Inflammatory macrophage treated with lipopolysaccharide for 1 hour (primary cell): ENCODE measurements at places on chromosomes 12 and 14.

DNA sequence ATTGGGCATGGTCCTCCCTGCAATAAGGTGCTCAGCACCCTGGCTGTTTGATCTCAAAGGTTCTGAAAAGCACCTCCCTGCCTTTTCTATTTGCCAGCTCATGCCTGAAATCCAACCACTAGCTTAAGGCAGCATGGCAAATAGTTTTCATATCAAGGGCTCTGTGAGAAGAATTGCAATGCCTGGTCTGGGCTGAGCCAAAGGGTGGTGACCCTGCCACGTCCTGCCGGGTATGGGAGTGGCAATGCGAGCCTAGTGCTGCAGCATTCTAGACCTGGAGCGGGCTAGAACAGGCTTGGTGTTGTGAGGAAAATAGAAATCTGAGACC, 2.3 kb upstream of the SCNN1A start:
- no peak for DNase-seq

DNA sequence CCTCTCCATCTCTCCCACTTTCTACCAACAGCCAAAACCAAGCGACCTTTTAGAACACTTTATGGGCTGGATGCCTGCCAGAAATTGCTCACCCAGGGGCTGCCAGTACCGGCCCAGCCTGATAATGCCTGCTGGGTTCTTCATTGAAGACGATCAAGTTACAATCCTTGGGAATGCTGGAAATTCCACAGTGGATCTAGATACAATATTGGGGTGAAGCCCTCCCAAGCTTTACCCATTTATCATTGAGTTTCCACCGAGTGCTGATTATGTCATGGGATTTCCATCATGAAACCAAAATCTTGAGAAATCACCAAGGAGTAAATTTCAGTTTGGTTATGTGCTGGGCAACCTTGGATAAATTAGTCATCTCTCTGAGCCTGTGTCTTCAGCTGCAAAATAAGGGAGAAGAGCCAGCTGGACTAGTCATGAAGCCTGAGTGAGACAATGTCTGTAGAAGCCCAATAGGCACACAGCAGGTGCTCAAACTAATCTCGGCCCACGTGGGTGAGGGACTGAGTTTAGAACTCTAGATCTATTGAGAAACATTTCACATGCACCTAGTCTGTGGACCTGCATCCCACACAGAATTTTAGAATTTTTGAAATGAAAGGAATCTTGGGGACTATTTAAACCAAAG, 75.5 kb upstream of the CLMN start:
- DNase-seq: no peak

GRCh38 chr12:95880895-95881294, 22.1 kb downstream of the SNRPF start:
- DNase-seq: no peak

DNA sequence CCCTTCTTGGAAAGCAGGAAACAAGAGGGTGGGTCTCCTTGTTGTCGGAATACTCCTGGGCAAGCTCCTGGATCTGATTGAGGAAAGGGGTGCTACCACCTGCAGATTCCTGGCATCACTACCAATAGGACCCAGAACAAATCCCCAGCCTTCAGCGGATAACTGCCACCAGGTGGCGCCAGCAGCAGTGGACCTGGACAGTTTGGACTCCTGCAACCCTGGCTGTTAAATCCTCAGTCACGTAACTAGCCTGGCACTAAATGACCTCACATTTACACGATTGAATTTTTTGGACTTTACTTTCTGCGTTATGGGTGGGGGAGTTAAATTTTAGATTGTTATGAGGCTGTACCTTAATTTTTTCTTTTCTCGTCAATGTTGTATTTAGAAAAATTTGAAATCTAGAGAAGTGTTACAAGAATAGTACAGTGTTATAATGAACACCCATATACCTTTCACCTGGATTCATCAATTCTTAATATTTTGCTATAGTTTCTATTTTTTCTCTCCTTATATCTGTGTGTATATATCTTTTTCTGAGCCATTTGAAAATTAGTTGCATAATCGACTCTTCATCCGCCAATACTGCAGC, 95.6 kb downstream of the GAS2L3 start:
- DNase-seq: peak; percentile 40
